GM18507 (cell line): ENCODE measurements at places on chromosomes 6 and 20.

- no peak for DNase-seq
Observed at GRCh38 chr6:44868335-44868668, 459.8 kb upstream of the RUNX2 start.

GRCh38 chr6:164068527-164068926 is 654.0 kb downstream of the QKI start:
- DNase-seq: no peak

DNA sequence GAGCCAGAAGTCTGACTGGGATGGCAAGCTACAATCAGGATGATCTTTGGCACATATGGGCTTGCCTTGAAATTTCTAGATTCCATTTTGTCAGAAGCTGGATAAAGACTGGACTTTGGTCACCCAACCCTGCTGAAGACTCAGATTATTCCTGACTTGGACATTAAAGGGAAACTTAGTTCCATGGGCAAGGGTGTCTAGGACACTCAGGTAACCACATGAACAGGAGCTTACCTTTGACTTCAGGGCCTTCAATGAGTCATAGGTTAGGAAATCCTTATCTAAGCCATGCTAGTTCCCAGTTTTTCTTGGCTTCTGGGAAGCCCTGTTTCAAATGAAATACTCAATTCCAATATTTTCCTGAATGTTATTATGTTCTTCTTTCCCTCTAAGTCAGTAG is 28.5 kb upstream of the IFNGR1 start:
- DNase-seq: no peak

DNA sequence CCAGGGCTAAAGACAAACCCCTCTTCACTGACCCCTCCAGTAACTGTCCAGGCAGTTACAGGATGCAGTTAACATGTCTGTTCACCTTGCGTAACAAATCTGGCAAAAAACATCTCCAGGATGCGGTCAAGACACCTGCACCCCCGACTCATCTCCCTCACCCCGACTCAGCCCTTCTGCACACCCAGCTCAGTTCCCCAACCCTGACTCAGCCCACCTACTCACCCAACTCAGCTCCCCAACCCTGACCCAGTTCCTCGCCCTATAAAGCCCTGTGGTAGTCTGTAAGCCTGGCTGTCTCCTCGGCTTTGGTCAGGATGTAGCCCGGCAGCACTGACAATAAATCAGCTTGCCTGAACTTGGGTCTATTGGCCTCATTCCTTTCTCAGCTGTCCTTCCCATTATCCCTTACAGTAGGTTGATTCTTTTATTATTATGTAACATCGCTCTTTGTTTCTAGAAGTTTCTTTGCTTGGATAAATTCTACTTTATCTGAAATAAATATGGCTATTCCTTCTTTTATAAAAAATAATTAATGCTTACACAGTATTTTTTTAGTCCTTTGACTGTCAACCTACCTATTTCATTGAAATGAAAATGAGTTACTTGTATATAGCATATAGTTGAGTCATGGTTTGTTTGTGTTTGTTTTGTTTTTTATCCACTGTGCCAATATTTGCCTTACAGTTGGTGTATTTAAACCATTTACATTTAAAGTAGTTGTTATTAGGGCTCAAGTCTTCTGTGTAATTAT is 12.9 kb upstream of the ADTRP start:
- no peak for DNase-seq

DNA sequence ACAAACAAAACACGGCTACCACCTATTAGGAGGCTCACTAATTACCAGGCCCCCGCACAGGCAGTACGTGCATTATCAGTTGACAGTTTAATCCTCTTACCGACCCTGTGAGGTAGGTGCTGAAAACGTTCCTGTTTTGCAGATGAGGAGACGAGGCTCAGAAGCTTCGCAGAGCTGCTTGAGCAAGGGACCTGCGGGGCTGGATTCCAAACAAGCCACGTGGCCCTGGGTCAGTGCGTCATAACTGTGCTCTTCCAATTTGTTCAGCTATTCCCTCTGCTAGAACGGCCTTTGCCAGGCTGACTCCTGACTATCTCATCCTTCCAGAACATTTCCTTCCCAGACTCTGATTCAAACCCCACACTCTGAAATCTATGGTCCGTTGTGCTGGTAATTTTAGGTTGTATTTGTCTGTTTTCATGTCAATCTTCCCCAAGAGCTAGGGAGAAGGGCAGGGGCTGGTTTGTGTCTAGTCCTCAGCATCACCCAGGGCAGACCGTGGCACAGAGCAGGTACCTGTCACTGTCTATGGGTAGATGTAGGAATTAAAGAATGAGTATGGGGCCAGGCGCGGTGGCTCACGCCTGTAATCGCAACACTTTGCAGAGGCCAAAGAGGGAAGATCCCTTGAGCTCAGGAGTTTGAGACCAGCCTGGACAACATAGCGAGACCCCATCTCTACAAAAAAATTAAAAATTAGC is 28.8 kb upstream of the TLDC2 start:
- no peak for DNase-seq
